ENCODE measurements at places on chromosomes 16 and 17. TPM values are rescaled to one million over a fixed set of nuclear protein-coding genes. Genes with fewer than 3 reads are reported as not detected.

The GP1BA gene
- not detected for total RNA-seq

The KRT40 gene
- not detected for total RNA-seq

The TMC6 gene
- total RNA-seq, result not detected

The TBC1D3C gene
- 0.69 TPM for total RNA-seq

The PPP1R27 gene
- total RNA-seq, result not detected

The SLFN14 gene
- total RNA-seq, result not detected

The RNF112 gene
- total RNA-seq, result 0.06 TPM

The RNF157 gene
- 2.8 TPM for total RNA-seq

The EIF3C gene
- 108 TPM for total RNA-seq

The GPR139 gene
- total RNA-seq, result not detected

The GSG1L gene
- total RNA-seq, result not detected

The SGCA gene
- total RNA-seq, result 207 TPM

The TSR3 gene
- total RNA-seq, result 114 TPM

The MEAK7 gene
- 17.2 TPM for total RNA-seq

The CACNG4 gene
- not detected for total RNA-seq

The KRT32 gene
- total RNA-seq, result not detected

The DUS2 gene
- total RNA-seq, result 18.3 TPM

The SHISA6 gene
- total RNA-seq, result not detected

The KRTAP3-2 gene
- total RNA-seq, result not detected

The DPEP2 gene
- not detected for total RNA-seq

The COG1 gene
- 25.3 TPM for total RNA-seq

The NACA2 gene
- total RNA-seq, result not detected

The FAM83G gene
- total RNA-seq, result 9.2 TPM

The BAIAP3 gene
- total RNA-seq, result 0.51 TPM

The GINS2 gene
- total RNA-seq, result 38.6 TPM

The KRTAP2-3 gene
- total RNA-seq, result 0.80 TPM

The SSTR5 gene
- total RNA-seq, result 0.64 TPM

The C16orf46 gene
- total RNA-seq, result 0.58 TPM

The IL17C gene
- total RNA-seq, result not detected

The CHRNE gene
- total RNA-seq, result 0.19 TPM

The ZNF385C gene
- not detected for total RNA-seq

The TP53TG3C gene
- total RNA-seq, result not detected

The LRRC37A gene
- total RNA-seq, result 0.64 TPM

The MYH1 gene
- not detected for total RNA-seq

The POLG2 gene
- total RNA-seq, result 8.7 TPM

The HOXB1 gene
- not detected for total RNA-seq

The KRT12 gene
- not detected for total RNA-seq

The MEOX1 gene
- total RNA-seq, result not detected

The PDILT gene
- total RNA-seq, result not detected

The CCL5 gene
- total RNA-seq, result 1.1 TPM

The AANAT gene
- total RNA-seq, result not detected

The PYDC1 gene
- total RNA-seq, result not detected

The PDK2 gene
- total RNA-seq, result 22.3 TPM

The RASL10B gene
- 0.63 TPM for total RNA-seq

The LPCAT2 gene
- 6.8 TPM for total RNA-seq

The TSPOAP1 gene
- total RNA-seq, result 0.06 TPM

The DLX4 gene
- total RNA-seq, result 0.06 TPM

The ALDOC gene
- total RNA-seq, result 47.4 TPM

The NUDT7 gene
- 1.3 TPM for total RNA-seq

The TRIM72 gene
- 56.5 TPM for total RNA-seq

The GPRC5C gene
- not detected for total RNA-seq

The CMTM1 gene
- total RNA-seq, result 3.7 TPM

The ABCA9 gene
- total RNA-seq, result not detected

Measured in LHCN-M2 (cell line).